ENCODE measurements at places on chromosomes 6 and 20.

DNA sequence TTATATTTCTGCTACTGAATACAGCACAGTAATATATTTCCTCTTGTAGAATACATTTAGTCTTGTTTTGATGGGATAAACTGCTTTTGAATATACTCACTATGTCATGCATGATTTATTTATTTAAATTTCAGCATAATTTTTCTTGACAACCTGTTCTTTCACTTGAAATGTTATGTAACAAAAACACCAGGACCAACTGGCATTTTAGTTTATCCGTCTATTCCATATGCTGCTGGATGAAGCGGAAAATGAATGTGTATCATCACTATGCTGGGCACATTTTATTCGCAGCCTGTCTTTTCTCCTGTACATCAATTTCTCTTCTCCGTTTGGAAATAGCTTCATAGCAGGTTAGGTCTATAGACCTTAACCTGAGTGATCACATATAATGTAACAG is 206.8 kb upstream of the PLCB4 start:
- no peak for DNase-seq

DNA sequence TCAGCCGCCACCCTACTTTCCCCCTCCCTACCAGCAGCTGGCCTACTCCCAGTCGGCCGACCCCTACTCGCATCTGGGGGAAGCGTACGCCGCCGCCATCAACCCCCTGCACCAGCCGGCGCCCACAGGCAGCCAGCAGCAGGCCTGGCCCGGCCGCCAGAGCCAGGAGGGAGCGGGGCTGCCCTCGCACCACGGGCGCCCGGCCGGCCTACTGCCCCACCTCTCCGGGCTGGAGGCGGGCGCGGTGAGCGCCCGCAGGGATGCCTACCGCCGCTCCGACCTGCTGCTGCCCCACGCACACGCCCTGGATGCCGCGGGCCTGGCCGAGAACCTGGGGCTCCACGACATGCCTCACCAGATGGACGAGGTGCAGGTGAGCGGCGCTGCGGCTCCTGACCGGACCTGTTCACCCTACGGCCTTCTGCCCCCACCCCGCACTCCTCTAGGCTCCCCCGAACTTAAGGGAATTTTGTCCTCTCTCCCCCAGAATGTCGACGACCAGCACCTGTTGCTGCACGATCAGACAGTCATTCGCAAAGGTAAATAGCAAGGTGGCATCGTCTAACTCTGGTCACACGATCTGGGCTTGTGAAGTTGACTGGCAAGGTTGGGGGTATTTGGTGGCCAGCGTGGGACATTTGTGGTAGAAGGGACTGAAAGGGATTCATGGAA is 2.3 kb downstream of the TFAP2C start:
- DNase-seq: peak; percentile 56

- DNase-seq: no peak
Measured at GRCh38 chr20:11912659-11913415, 4.9 kb upstream of the BTBD3 start.

DNA sequence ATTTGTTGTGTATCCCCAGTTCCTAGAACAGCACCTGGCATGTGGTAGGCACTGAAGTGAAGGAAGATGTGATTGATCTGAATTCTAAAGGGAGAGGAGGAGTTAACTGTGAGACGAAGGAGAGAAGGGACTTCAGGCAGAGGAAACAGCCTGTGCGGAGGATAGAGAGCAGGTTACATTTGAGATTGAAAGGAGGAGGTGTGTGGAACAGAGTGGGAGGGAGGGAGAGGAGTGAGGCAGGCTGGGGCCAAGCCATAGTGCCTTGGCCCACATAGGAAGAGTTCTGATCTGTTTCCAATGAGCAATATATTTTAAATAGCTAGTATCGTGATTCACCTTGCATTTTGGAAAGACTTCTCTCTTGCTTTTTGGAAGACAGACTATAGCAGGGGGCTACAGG is 13.9 kb upstream of the MROH8 start:
- no peak for DNase-seq

DNA sequence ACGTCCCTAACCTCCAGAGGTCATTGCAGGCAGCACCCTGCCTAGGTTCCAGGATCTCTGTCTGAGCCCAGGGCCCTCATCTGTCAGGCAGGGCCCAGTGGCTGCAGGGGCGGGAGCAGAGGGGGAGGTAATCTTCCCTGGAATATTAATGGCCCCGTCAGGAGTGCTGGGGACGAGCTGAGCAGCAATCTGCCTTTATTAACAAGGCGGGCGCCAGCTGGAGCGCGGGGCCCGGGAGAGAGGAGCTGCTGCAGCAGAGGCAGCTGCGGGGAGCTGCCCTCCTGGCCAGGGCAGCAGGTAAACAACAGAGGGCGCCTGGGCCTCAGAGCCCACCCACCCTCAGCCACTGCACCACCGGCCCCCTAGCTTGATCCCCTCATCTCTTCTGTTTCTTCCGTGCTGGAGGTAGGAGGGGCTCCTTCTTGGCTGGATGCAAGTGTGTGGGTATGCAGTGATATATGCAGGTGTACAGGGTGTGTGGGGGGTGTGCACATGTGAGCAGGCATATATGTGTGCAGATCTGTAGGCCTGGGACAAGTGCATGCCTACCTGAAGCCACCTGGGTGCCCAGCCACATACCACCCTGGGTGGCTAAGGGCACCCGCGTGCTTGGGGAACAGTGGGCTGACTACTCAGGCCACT is 131.8 kb upstream of the MLN start:
- peak; percentile 65 for DNase-seq
